ENCODE measurements at places on chromosomes 2 and 18.

GRCh38 chr2:63871864-63872263, 30.2 kb downstream of the UGP2 start:
- DNase-seq = no peak

DNA sequence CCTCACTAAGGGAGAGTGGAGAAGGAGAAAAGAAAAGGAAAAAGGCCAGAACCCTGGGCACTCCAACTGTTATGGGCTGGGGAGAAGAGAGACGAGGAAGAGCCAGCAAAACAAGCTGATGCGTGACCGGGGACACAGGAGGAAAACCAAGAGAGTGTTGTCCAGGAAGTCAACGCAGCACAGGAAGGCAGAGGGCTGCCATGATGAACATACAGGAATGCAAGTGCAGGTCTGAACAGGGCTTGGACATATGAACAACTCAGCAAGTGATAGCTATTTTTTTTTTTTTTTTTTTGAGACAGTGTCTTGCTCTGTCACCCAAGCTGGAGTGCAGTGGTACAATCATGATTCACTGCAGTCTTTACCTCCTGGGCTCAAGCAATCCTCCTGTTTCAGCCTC, 28.4 kb downstream of the SIX3 start:
- no peak for DNase-seq

DNA sequence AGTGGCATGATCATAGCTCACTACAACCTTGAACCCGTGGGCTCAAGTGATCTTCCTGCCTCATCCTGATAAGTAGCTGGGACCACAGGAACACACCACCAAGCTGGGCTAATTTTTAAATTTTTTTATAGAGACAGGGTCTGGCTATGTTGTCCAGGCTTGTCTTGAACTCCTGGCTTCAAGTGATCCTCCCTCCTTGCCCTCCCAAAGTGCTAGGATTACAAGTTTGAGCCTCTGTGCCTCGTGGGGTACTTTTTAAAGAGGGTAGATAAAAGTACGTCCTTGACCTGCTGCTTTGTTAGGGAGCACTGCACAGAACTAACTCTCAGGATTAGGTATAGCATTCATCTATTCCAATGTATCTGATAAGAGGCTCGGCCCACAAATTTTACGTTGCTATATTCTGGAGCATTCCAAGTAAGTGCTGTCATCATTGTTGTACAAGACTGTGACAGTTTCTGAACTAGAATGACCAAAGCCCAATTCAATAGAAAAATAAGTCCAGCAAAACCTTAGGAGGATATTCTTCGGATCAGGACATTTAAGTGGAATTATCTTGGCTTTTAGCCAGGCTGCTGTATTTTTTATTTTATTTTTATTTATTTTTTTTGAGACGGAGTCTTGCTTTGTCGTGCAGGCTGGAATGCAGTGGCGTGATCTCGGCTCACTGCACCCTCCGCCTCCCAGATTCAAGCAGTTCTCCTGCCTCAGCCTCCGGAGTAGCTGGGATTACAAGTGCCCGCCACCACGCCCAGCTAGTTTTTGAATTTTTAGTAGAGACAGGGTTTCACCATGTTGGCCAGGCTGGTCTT, 4.1 kb downstream of the MTCL1 start:
- DNase-seq = no peak

DNA sequence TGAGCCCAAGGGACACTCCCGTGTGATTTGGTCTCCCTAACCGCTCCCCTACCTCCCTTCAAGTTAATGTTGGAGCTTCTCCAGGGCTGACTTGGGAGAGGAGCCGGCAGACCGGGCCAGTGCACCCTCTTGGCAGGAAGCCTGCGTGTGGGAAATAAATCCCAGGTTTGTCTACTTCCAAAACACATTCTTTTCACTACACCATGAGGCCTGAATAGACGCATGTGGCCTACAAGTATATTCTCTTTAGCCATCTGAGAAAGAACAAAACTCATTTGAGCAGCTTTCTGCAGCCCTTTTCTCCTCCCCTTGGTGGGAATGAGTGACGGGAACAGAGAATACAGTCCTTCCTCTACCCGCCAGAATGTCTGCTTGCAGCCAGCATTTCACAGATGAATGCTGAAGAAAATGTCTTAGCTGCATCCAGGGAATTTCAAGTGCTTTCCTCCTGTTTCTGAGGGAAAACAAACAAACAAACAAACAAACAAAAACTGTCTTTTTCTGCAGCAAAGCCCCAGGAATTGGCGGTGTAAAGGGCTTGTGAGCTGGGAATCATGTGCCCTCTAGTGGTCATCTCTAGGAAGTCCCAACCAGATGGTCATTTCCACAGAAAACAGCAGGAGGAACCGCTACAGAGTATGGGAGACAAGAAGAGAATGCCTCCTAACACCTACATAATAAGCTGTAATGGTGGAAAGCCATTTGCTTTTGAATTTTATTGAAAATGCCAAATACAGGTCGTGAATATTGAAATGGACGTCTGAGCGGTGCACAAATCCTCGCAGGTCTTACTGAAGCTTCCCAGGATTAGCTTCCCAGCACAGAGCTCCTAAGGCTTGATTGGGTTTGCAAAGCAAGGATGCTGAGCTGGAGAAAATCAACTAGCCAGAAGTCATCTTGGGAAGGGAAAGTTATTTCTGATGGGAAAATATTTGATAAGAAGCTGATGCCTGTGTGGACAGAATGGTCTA, 41.2 kb upstream of the DAPL1 start:
- peak; percentile 18 for DNase-seq

GRCh38 chr18:36504928-36505327, 207.4 kb downstream of the FHOD3 start:
- no peak for DNase-seq

DNA sequence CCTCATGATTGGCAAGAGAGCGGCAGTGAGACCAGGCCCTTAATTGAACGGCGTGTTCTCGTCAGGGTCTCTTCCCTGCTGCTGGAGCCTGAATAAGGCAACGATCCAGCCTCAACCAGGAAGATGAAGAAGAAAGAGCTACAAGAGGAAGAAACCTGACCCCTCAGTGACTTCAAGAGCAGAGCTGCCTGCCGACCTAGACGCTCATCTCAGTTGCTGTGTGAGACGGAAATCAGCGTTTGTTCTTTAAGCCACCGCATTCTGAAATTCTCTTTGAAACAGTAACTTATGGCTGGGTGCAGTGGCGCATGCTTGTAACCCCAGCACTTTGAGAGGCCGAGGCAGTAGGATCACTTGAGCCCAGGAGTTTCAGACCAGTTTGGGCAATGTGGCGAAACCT, 29.6 kb upstream of the KCNG3 start:
- peak; percentile 56 for DNase-seq

- no peak for DNase-seq
These were observed 84.1 kb upstream of the NABP1 start for GRCh38 chr2:191593622-191594385.
